CD8-positive, alpha-beta T cell (primary cell): ENCODE measurements at places on chromosomes 6 and 20.

- no peak for DNase-seq
Observed at GRCh38 chr20:32481311-32482142, 103.6 kb downstream of the NOL4L start.

GRCh38 chr20:37525810-37526209 is 1.9 kb downstream of the BLCAP start:
- DNase-seq, result no peak

- no peak for DNase-seq
Observed at GRCh38 chr20:39871013-39871412, 818.0 kb downstream of the MAFB start.

GRCh38 chr6:132919045-132919860 is 104.9 kb downstream of the RPS12 start:
- DNase-seq, result no peak

DNA sequence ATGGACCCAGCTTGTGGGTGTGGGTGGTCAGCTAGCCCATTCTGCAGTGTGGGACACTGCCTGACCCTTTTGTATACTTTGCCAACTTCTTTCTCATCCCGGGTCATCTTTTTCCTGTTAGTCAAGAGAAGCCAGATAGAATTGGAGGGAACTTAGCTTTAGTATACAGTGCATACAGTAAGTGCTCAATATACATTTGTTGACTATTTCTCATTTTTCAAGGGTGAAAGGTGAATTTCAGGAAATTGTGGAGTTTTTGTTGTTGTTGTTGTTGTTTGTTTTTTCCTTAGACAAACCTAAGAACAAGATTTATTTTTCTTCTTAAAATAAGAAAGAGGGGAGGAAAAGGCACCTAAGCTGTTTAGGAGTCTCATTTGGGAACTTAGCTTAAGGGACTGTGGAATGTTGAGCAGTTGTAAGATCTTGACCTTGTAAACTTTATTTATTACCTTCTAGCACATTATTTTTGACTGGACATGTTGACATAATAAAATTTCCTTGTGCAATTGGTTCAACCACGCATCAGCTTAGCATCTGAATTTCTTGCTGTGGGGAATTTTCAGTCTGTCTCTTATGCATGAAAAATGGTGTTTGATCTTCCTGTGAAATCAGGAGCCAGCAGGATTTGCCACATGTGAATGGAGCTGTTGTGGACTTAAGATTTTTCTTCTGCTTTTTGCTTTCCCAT is 113.6 kb downstream of the ARID1B start:
- no peak for DNase-seq

GRCh38 chr6:139743664-139744437 is 369.4 kb upstream of the CITED2 start:
- DNase-seq, result no peak

DNA sequence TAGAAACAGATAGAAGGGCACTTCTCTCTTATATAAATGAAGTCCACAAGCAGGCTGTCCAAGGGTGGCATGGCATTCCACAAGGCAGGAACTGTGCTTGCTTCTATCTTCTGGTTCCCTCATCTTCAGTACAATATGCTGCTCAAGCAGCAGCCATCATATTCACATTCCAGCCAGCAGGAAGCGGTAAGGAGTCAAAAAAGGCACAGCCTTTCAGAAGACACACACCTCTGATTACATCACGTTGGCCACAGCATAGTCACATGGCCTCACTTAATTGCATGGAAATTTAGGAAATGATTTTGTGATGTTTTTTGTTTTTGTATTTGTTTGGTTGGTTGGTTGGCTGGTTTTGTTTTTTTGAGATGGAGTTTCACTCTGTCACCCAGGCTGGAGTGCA is 19.0 kb downstream of the REM1 start:
- no peak for DNase-seq

GRCh38 chr6:145313041-145313855 is 422.1 kb downstream of the EPM2A start:
- no peak for DNase-seq

GRCh38 chr6:7591770-7592169 is 1.8 kb downstream of the SNRNP48 start:
- DNase-seq, result no peak

- no peak for DNase-seq
Observed at GRCh38 chr20:20304942-20305341, 63.0 kb upstream of the INSM1 start.

DNA sequence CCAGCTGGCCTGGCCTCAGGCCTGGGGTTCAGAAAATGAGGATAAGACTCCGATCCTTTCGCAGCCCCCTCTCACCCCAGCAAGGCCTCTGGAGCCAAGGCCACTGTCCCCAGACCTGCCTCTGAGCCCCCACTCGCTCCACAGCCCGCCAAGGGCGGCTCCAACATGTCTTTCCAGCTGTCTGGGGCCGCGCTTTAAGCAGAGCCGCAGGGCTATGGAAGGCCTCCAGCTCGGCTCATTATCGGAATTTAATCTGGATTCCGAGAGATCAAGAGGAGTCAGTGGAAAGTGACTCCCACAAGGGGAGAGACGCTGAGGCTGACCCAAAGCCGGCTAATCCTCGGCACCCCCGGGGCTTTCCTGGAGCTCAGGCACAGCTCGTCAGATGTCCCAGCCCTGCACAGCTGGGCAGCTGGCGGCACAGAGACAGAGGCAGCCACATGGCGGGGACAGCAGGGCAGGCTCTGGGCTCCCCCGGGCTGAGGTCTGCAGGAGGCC is 41.8 kb downstream of the BMP7 start:
- no peak for DNase-seq

- DNase-seq, result no peak
Observed at GRCh38 chr6:11218538-11219399, 13.7 kb downstream of the NEDD9 start.

DNA sequence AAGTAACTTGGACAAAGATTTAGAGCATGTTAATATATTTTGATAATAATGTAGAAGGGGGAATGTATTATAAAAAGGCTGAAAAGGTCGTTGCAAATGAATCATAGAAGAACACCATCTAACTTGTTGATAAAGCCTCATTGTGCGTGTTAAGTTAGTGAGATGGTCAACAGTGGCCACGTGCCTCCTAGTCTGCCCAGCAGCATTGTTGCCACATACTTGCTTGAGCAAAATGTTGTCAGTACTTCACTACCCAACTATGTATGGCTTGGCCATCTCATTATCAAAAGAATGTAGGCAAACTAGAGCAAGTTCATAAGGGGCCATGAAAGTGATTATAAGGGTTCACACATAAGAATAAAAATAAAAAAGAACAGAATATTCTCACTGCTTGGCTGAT is 84.6 kb downstream of the PHACTR1 start:
- no peak for DNase-seq

GRCh38 chr6:158808442-158808833 is 10.7 kb downstream of the EZR start:
- no peak for DNase-seq

- DNase-seq, result no peak
Observed at GRCh38 chr6:64553249-64553786, 917.7 kb downstream of the PHF3 start.

DNA sequence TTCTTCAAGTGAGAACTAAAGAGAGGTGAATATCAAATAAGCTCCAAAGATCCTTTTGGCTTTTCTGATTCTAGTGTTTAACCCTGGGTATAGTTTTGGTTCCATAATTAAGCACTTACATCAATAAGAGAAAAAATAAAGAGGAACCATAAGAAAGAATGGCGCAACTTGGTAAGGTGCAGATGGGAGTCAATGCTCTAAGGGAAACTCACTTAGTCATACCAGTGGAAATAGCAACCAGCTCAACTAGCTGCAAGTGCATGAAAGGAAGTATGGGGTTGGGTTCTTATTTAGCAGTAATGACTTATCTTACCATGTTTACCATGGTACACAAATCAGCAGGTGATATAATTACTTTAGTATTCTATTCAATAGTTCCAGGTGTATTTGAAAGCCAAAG is 296.5 kb upstream of the RUNX2 start:
- no peak for DNase-seq

DNA sequence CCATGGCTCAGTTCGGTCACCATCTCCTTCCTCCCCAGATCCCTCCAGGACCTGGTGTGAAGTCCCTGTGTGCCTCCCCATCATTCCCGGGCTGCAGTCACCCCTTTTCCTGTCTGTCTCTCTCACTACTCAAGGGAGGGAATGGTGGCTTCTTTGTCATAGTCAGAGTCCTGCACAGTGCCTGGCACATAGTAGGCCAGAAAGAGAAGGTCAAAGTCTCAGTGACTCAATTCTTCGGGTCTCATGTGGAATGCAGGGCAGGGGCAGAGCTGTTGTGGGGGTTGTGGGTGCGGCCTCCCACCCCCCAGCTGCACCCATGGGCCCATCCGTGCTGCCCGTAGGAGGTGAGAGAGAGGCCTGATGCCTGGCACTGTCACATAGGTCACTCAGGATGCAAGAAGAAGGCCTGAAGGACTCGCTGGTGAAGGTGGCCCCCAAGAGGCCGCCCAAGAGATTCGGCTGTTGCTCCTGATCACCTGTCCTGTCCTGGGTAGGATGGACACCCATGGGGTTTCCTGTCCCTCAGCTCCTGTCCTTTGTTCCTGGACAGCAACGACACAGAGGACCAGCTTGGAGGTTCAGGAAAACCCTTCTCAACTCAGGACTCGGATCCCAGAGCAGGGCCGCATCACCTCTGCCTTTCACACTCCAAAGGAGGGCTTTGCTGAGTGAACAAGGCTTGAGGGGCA is 34.1 kb downstream of the RAB44 start:
- DNase-seq, result no peak

GRCh38 chr6:93790981-93791380 is 371.6 kb upstream of the EPHA7 start:
- DNase-seq, result no peak

GRCh38 chr6:13260831-13261230 is 67.5 kb downstream of the TBC1D7 start:
- DNase-seq, result no peak

DNA sequence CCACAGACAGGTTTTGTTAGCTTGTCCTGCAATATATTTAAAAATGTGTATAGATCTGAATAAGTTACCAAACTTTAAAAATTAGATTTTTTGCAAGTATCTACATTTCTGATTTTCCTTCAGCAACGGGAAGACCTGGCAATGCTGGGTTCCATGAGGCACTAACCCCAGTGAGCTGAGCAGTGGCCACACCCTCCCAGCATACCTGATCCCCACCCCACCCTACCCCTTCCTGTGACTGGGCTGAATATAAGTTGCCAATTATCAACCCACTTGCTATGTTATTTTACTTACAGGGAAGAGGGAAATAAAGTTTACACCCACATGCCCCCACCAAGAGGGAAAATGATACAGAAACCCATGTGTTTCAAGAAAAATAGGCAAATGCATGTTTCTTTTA is 70.3 kb upstream of the RALGAPA2 start:
- no peak for DNase-seq

DNA sequence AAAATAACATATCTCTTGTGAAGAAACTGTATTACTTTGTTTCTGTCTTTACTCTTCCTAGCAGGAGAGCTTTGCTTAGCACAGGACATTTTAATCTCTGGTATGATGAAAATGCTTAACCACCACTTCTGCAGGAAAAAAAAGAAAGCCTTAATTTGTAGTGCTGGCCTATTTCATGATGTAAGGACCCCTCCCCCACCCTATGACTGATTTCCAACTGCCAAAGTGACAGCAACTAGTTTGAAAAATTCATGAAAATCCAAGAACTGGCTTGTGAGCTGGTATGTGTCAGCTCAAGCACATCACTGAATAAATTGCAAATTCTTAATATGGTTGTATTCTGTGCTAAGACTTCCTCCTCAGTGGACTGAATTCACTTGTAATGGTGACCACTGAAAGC is 125.3 kb downstream of the REV3L start:
- no peak for DNase-seq

GRCh38 chr6:35151466-35151865 is 10.3 kb upstream of the TCP11 start:
- DNase-seq, result no peak

DNA sequence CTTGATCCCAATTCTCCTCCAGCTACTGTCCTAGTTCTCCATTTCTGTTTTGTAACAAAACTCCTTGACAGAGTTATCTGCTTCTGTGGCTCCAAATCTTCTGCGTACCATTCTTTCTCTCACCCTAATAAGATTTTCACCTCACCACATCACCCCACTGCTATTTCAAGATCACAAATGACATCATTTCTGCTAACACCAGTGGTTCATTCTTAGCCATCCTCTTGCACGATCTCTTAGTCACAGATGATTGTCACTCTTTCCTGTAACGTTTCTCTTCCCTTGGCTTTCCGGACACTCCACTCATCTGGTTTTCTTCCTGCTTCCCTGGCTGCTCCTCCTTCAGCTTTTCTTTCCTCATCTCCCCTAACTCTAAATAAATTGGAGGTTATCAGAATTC is 56.8 kb upstream of the FABP7 start:
- no peak for DNase-seq

GRCh38 chr6:79833964-79834284 is 113.4 kb downstream of the ELOVL4 start:
- no peak for DNase-seq

DNA sequence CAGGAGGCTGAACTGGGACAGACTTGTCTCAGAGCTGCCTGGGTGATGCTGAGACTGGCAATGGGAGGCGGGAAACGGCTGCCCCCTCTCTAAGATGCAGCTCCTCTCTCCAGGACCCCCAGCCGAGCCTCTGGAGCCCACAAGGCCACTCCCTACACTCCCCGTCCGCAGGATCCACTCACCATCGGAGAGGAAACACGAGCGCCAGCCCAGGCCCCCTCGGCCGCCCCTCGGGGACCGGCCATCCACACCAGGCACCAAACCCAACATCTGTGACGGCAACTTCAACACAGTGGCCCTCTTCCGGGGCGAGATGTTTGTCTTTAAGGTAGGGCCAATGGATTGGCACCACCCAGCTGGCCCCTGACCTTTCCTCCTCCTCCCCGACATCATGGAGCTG is 10.8 kb downstream of the MMP24OS start:
- no peak for DNase-seq

GRCh38 chr6:72715119-72715518 is 93.3 kb downstream of the KCNQ5 start:
- DNase-seq, result no peak

DNA sequence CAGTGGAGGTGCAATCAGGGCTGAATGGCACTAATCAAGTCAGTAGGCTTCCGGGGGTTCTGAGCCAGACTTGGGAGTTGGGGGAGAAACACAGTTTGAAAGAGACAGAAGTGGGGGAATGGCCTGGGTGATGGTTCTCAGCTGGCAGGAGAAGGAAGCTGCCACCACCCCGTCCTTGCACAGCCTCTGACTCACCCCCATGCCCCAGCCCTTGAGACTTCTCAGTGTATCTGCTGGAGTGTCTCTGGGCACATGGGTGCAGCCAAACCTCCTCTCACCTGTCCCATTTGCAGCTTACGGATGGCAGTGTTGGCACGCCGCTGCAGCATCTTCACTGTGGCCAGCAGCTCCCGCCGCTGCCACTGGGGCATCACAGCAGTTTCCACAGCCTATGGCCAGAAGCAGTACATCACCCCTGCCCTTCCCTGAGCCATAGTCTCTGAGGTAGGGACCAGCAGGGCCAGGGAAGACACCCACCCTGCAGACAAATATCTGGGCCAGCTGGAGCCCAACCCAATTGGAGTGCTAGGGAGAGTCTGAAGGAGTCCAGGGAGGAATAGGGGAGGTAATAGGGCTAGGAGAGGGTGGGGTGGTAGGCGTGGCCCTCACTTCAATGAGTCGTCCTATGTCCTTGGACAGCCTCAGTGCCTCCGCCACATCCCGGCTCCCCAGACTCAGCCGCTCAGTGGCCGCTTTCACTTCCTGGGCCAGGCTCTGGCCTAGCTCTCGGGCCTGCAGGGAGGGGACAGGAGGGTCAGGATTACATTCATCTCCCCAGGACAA is 11.2 kb downstream of the AARS2 start:
- DNase-seq, result no peak
